ENCODE measurements at places on chromosomes 16 and 17. TPM values are rescaled to one million over a fixed set of nuclear protein-coding genes. Genes with fewer than 3 reads are reported as not detected.

Gene ARL5C
- total RNA-seq: not detected

Gene RASD1
- 79.9 TPM for total RNA-seq

Gene KRT36
- total RNA-seq: not detected

Gene HOXB9
- 3.3 TPM for total RNA-seq

Gene GLP2R
- not detected for total RNA-seq

Gene CLDN9
- total RNA-seq: not detected

Gene FOXN1
- not detected for total RNA-seq

Gene ZG16B
- not detected for total RNA-seq

Gene DCAF7
- total RNA-seq: 37.0 TPM

Gene CDH1
- 6.0 TPM for total RNA-seq

Data from SK-MEL-5 (cell line).